CD8-positive, alpha-beta memory T cell (primary cell): ENCODE measurements at places on chromosomes 4 and X. TPM values are rescaled to one million over a fixed set of nuclear protein-coding genes. Genes with fewer than 3 reads are reported as not detected.

- DNase-seq = no peak
- H3K4me3 ChIP-seq = no peak overlapping the region
- peaks cover 19% of the 10 kb centered on the region for H3K36me3 ChIP-seq
- no peaks in the 10 kb centered on the region for H3K4me1 ChIP-seq
Observed at GRCh38 chrX:155235891-155236290, 19.6 kb downstream of the VBP1 start.

GRCh38 chr4:155411546-155411945 lies 34.8 kb upstream of the MAP9 start:
- DNase-seq = no peak
- H3K36me3 ChIP-seq = no peaks in the 10 kb centered on the region
- H3K27me3 ChIP-seq = no peaks in the 10 kb centered on the region
- H3K27ac ChIP-seq = no peak overlapping the region

DNA sequence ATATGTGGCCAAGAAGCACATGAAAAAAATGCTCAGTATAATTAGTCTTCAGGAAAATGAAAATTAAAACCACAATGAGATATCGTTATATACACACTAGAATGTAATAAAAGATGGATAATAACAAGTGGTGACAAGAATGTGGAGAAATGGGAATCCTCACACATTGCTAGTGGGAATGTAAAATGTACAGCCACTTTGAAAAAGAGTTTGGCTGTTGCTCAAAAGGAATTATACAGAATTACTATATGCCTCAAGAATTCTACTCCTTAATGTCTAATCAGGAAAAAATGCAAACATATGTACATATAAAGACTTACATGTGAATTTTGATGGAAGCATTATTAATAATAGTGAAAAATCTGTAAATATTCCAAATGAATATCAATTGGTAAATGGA lies 102.2 kb downstream of the SPCS3 start:
- no peaks in the 10 kb centered on the region for H3K36me3 ChIP-seq
- H3K4me1 ChIP-seq = no peaks in the 10 kb centered on the region
- no peak overlapping the region for H3K27ac ChIP-seq
- H3K27me3 ChIP-seq = no peaks in the 10 kb centered on the region
- no peak overlapping the region for H3K4me3 ChIP-seq

GRCh38 chr4:183544109-183544508 lies 39.3 kb downstream of the ING2 start:
- H3K27me3 ChIP-seq = peaks cover 1% of the 10 kb centered on the region
- no peaks in the 10 kb centered on the region for H3K4me1 ChIP-seq
- no peaks in the 10 kb centered on the region for H3K36me3 ChIP-seq
- H3K27ac ChIP-seq = no peak overlapping the region
- DNase-seq = no peak

DNA sequence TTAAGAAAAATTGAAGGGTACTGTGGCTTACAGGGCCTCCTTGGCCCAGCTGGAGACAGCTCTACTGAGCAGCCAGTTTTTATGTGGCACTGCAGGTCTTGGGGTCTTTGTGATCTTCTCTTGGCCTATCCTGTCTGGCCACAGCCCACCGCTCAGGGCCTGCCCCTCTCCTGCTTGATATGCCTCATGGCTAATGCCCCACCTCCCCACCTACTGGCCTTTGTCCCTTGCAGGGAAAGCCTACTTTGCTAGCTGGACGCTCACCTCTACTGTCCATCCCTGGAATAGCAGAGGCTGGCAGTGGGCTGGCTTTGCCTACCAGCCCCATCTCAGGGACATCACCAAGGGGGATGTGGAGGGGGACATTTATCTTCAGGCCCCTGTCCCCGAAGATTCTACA lies 134.1 kb downstream of the PJA1 start:
- no peak overlapping the region for H3K4me3 ChIP-seq
- H3K4me1 ChIP-seq = no peaks in the 10 kb centered on the region
- DNase-seq = no peak
- H3K36me3 ChIP-seq = no peaks in the 10 kb centered on the region

Gene RBMXL3
- not detected for total RNA-seq

Gene CXCR3
- 69.3 TPM for total RNA-seq

Gene NPY5R
- not detected for total RNA-seq

Gene ITM2A
- total RNA-seq = 106 TPM

Gene MGARP
- not detected for total RNA-seq
